ENCODE measurements at places on chromosomes 7 and 10. TPM values are rescaled to one million over a fixed set of nuclear protein-coding genes. Genes with fewer than 3 reads are reported as not detected.

The GPR85 gene
- total RNA-seq, result 0.24 TPM

The STEAP1 gene
- total RNA-seq, result 33.6 TPM

The MSMB gene
- not detected for total RNA-seq

The C7orf57 gene
- total RNA-seq, result not detected

The HGF gene
- total RNA-seq, result 18.8 TPM

The EGR2 gene
- total RNA-seq, result 4.0 TPM

The TES gene
- total RNA-seq, result 317 TPM

The OR2A5 gene
- not detected for total RNA-seq

The HOXA7 gene
- total RNA-seq, result 6.2 TPM

The VSTM4 gene
- total RNA-seq, result 20.2 TPM

The PIP4K2A gene
- 64.6 TPM for total RNA-seq

The CABCOCO1 gene
- total RNA-seq, result 1.4 TPM

The GIMAP4 gene
- 30.1 TPM for total RNA-seq

The HOXA4 gene
- total RNA-seq, result 9.5 TPM

The SUV39H2 gene
- total RNA-seq, result 9.3 TPM

The SUFU gene
- 10.4 TPM for total RNA-seq

The ZNF804B gene
- not detected for total RNA-seq

The GSAP gene
- 11.4 TPM for total RNA-seq
